ENCODE measurements at places on chromosomes 6 and 20.

DNA sequence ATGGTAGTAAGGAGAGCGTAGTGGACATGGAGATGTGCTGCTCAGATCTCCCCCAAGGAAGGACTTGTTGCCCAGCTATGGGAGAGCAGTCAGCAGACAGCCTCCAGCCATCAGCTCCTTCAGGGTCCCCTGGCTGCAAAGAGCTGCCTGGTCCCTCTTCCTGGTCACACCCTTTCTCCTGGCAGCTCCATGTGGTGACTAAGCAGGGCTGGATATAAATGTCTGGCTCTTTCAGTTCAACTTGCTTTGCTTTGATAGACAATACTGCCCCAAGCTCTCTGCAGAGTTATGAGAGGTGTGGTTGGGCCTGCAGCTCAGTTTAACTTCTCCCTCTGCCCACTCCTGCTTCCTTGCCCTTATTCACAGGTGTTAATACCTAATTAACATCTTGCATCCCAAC is 64.1 kb upstream of the DDR1 start:
- no peak for DNase-seq

GRCh38 chr6:37699887-37700619 is 2.4 kb upstream of the MDGA1 start:
- DNase-seq: no peak

GRCh38 chr20:33853507-33853813 is 42.3 kb downstream of the CHMP4B start:
- DNase-seq: no peak

DNA sequence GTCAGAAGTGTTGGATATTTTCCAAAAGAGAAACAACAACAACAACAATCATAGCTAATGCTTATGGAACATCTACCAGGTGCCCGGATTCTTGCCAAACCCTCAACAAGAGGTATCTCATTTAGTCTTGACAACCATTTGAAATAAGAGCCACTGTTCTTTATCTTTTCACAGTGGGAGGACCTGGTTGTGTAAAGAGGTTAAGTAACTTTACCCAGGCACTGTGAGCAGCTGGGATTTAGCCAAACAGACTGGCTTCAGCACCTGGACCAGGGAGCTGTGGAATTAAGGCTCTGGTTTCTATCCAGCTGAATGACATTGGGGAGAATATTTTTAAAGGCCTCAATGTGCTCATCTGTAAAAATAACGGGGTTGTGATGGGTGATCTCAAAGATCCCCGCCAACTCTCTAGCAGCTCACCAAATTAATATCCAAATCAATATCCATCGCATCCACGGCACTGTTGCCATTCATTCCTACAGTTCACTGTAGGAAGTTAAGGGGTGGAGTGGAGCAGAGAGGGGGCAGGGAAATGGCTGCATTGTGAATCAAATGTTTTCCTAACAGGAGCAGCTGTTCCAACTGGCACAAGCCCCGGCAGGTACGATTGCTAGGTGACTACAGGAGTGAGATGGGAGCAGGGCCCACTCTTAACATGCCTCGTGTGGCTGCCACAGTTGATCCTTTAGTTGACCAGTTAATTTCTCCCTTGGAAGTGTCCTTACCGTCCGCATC is 61.8 kb downstream of the GCNT2 start:
- no peak for DNase-seq

DNA sequence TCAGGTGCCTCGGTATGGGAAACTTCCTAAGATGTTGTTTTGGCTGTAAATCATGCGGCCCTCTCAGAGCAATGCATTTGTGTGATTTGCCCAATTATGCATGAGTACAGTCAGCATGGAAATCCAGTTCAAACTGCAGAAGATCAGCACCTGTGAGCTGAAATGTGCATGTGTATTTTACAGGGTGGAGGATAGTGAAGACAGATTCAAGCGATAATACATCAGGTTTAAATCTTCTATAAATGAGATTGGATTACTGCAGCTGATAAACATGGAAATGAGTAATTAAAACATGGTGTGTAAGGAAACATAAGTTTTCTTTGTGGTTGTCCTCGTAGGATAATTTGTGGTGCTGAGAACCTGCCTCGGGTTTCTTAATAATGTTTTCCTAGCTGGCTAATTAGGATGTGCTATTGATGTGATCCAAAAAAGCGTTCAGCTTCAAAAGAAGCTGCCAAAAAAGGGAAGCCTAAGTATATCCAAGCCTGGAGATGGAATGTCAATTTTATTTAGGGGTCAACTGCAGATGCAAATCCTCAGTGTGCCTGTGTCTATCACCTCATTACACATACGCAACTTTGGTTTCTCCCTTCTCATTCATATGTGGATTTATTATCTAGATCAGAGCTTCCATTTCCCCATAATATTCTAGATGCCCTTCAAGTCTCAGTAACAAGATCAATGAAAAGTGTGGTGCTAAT is 117.1 kb upstream of the CCDC28A start:
- no peak for DNase-seq

DNA sequence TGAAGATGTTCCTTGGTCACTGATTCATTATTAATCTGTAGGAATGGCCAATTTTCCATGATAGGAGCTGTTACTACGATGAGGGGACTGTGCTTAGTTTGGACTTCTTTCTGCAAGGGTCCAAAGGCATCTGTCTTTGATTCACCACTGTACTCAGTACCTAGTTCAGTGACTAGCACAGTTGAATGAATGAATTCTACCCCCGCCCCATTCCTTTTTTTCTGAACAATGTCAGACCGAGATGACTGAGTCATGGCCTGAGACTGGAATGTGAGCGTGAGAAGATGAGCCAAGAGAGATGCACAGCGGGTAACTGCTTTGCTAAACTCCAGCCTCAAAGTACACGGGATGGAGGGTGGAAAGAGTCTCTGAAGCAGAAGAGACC is 419 bp upstream of the SNHG17 start:
- no peak for DNase-seq

GRCh38 chr6:16982807-16983206 is 119.0 kb upstream of the STMND1 start:
- DNase-seq: no peak

DNA sequence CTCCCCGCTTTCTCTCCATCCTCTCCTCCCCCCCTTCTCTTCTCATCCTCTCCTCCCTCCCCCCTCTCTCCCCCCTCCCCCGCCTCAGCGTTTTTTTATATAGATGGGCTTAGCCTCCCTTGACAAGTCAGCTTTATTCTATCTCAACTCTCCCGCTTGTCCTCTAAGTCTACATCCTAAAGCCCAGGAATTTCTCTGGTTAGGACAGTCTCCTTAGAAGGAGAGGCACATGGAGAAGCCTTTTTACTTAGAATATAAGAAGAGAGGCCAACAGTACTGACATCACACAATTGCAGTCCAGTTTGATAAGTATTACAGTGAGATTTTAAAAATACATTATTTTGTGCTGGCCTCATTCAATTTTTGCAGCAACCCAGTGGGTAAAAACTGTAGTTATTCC is 83.5 kb downstream of the LYRM2 start:
- DNase-seq: no peak

- DNase-seq: peak; percentile 83
These were observed 55.7 kb upstream of the SLC23A2 start for GRCh38 chr20:5056801-5057599.

DNA sequence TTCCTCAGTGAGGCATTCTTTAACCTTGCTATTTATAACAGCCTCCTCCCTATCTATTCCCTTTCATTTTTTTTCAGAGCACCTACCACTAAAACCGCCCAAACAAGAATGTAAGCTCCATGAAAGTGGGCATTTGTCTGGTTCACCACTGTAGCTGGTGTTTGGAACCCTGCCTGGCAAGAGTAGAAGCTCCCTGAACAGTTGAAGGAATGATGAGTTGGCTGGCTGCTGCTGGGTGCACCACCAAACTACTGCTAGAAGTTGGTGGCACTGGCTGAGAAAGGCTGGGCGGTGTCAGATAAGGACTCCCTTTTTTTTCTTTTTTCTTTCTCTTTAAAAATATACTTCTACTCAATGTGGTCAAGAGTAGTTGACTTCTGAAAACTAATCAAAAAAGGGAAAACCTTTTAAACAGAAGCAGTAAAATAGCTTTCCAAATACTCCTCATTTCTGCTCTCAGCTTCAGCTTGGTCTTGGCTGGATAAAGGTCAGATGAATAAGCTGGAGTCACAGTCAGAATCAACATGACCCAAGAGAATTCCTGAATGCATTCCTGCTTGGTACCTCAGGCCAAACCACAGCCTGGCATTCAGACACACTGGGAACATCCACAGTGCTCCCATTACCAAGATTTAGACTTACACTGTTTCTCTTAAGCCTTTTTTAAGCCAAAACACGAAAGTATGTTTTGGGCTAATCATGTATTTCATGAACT is 38.0 kb downstream of the RTN4IP1 start:
- no peak for DNase-seq

DNA sequence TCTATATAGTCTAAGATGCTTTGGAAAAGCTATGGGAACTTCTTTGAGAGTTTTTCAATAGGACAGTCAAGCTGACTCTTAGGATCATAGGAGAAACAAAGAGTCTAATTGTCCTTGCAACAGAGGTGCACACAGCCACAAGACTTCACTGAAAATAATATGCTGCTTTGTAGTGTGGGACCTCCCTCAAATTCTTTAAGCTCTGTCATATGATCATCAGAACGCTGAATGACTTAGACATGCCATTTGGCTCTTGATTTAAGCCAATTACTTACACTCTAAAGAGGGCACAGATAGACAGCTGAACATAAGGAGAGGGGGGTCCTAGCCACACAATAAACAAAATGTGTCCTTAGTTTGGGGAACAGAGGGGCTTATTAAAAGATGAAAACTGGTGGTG is 818.7 kb upstream of the GJE1 start:
- no peak for DNase-seq

- no peak for DNase-seq
These were observed 13.9 kb downstream of the AFDN start for GRCh38 chr6:167840526-167841179.

DNA sequence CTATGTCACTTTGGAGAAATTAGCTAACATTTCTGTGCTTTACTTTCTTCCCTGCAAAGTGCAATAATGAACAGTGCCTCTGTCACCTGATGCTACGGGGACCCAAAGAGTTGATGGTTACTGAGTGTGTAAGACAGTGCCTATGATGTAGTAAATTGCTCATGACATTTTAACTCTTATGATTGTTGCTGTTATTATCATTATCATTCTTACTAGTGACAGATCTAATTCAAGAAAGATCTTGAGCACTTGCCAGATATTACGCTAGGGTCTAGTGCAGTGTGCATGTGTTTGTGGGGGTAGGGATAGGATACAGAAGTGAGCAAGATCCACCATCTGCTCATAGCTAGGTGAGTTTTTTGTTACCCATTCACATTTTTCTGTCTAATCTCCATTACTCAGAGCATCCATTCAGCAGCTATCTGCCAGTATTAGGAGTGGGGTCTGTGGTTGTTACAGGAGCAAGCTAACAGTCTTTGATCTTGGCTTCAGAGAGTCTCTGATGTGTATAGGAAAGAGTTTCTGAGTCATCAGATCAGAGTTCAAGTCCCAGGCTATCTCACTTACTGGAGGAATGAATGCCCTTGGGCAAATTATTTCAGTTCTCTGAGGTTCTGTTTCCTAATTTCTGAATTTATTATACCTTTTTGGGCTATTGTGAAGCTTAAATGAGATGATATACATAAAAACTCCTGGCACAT is 33.1 kb upstream of the DAAM2 start:
- no peak for DNase-seq

- DNase-seq: no peak
These were observed 110.1 kb upstream of the GPR6 start for GRCh38 chr6:109867970-109868358.

DNA sequence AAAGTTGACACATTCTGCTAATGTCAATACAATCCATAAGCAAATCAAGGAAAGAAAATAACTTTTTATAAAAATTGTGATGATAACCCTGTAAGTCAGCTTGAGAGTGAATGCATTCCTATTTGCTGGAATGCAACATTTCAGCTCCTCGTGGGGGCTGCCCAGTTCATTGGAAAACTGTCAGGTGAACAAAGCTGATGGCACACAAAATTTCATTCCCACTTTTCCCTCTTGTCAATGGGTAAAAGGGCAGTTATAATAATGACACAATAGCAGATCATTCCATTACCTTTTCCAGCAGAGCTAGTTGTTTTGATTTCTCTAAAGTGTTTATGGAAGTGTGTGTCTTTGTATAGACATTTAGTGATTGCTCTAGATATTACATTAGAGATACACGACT is 1124.6 kb upstream of the MAP3K7 start:
- no peak for DNase-seq

DNA sequence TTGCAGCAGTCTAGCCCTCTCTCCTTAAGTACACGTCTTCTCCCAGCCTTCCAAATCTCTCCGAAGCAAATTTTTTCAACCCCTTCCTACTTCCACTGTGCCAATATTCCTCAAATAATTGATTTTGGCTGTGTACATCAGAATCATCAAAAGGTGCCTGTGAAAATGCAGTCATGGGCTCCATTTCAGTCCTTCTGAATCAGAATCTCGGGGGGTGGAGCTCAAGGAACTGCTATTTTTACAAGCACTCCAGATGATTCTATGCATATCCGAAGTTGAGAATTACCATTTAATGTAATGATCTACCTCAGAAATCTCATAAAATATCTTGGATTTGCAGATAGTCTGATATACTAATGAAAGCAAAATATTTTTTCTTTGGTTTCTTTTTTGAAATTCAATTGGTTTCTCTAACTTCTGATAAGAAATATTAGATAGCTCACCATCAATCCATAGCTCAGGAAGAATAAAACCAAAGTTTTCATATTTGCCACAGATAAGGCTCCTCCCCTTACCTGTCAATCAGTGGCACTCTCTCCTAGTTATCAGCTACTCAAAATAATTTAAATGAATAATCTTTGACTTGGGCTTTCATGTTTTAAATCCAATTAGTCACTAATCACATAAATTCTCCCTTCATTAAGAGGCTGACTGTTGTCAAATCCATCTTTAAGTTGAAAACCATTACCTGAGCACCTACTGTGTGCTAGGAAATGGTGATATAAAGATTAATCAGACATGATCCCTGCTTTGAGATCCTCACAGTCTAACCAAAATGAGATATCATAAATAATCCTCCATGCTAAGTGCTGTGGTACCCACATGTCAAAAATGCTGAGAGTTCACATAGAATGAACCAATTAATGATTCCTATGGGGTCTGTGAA is 36.4 kb upstream of the STXBP5 start:
- DNase-seq: no peak

DNA sequence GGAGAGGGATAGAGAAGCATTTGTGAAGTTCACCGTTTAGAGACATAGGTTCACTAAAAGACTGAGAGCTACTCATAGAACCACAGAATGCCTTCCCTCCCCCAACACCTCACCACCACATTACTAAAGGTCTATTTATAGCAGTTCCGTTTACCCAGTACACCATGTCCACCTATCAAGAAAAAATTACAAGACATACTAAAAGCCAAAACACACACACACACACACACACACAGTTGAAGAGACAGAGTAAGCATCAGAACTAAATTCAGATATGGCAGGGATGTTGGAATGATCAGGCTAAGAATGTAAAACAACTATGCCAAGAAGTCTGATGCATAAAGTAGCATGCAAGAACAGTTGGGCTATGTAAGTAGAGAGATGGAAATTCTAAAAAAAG is 52.3 kb downstream of the SLC22A3 start:
- DNase-seq: peak; percentile 36

- DNase-seq: peak; percentile 24
These were observed 45.8 kb upstream of the PNRC1 start for GRCh38 chr6:89034586-89035251.

All from CD4-positive, alpha-beta T cell treated with Interleukin-17A for 1 hour (primary cell).